Coronary artery (tissue), 2 donors: ENCODE measurements at places on chromosomes 7 and 10.
A peak's percentile ranks its signal among the peaks of the same experiment; 100 is the strongest.

- DNase-seq, result no peak
Measured at GRCh38 chr10:118349235-118349634, 7.1 kb upstream of the FAM204A start.

- DNase-seq, result no peak
Measured at GRCh38 chr7:18497082-18497481, 1.5 kb downstream of the HDAC9 start.

GRCh38 chr10:69057261-69057950 is 30.5 kb upstream of the SRGN start:
- DNase-seq, result no peak

GRCh38 chr10:6958711-6959110 is 378.6 kb upstream of the PRKCQ start:
- no peak for DNase-seq

- peak; percentile 45 for DNase-seq
Measured at GRCh38 chr7:65953001-65953720, 28.9 kb downstream of the GUSB start.

DNA sequence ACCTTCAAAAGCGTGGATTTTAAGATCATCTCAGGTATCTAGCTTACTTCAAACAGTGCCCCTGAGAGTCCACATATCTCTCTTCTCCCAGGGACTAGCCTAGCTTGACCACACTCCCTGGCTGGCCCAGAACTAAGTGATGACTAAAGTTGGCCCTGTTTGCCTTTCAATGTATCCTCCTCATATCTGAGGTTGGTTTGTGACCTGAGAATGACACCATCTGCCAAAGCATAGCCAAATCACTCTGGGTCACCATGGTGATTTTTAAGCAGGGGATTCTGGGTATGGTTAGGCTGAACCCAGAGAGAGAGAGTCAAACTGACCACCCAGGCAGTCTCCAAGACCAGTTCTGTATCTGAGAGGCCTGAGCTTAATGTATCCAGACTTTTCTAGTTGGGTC is 16.2 kb downstream of the CNNM1 start:
- DNase-seq, result no peak
